ENCODE measurements at places on chromosomes 4 and X.

DNA sequence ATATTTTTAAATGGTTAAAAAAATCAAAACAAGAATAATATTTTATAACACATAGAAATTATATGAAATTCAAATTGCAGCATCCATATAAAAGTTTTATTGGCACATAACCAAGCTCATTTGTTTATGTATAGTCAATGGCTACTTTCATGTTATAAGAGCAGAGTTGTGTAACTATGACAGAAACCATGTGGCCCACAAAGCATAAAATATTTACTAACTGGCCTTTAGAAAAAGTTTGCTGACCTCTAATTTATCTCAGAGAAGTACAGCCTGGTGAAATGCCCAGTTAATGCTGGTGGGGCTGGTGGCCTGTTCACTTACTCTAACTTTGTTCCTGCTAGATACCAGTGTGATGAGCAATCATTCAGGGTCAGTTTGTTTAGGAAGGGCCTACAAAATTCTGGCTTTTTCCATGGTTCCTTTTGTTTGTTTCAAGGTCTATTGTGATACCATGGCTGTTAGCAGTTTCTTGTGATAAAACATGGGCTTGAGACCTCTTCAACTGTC is 104.6 kb downstream of the PPP1R2C start:
- DNase-seq: no peak

DNA sequence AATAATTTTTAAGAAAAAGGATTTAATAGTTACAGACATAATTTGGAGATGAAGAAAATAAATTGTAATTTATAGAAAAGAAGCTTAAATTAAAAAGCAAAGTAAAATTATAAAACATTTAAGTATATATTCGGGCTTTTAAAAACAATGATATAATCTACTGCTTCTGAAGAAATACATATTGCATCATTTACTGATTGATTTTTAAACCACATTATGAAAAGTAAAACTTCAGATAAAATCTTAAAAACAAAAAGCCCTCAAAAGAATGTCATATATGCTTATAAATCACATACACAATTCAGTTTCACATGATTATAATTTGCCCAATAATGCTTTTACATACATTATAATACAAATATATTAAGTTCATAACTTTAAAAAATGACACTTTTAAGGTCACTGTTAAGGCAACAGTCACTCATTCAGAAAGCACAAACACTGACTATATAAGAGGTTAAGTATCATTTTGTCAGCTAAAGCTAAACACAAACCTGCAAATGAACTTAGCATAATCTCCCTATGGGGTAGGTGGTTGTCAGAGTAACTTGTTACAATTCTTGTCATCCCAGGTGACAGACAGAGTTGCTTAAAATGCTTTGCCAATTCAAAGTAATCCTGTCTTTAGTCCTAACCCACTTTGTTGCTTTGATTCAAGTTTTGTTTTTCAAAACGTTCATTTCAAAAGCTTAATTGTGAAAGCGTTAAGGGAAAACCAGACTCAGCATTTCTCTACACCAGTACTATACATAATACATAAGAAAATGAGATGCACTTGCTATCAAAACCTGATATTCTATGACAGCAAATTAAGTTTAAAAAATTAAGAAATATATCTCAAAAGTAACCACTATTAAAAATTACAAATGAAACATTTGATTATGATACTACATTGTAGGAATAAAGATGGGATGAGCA is 90.6 kb upstream of the MAB21L2 start:
- DNase-seq: no peak

DNA sequence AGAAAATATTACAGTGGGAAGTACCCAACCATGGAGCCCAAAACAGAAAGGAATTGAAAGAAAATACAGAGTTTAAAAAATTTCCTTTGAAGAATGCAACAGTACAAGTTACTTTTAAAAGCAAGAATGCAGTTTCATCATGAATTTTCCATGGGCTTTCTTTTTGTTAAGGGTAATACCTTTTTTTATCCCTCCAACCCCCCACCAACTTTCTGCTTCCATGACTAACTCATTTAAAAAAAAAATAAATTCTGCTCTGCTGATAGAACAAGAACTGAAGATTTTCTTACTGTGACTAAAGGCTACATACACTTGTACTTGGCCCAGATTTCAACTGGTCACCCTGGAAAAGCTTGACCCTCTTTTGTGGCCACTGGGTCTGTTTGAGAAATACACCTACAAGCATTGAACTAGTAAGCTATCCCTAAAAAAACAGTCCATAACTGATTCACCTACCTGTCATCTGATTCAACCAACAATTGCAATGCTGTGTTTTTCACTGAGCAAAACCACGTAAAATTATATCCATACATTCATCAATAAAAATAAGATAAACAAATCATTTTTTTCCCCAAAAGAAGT is 214.2 kb downstream of the NSUN7 start:
- no peak for DNase-seq

DNA sequence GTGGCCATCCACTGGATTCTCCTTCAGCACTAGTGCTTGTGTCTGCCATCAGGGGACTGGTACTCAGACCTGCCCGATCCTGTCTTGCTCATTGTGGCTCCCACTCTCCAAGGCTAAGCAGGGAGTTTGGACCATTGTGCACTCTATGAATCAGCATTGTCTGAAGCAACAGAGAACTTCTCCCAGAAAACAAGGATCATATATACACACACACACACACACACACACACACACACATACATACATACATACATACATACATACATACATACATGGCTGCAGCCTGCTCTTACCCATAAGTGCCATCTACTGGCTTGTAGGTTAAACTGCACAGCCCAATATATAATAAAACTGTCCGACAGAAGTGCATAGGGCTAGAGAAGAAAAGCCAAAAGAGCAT is 345.3 kb upstream of the LCORL start:
- DNase-seq: peak; percentile 25

DNA sequence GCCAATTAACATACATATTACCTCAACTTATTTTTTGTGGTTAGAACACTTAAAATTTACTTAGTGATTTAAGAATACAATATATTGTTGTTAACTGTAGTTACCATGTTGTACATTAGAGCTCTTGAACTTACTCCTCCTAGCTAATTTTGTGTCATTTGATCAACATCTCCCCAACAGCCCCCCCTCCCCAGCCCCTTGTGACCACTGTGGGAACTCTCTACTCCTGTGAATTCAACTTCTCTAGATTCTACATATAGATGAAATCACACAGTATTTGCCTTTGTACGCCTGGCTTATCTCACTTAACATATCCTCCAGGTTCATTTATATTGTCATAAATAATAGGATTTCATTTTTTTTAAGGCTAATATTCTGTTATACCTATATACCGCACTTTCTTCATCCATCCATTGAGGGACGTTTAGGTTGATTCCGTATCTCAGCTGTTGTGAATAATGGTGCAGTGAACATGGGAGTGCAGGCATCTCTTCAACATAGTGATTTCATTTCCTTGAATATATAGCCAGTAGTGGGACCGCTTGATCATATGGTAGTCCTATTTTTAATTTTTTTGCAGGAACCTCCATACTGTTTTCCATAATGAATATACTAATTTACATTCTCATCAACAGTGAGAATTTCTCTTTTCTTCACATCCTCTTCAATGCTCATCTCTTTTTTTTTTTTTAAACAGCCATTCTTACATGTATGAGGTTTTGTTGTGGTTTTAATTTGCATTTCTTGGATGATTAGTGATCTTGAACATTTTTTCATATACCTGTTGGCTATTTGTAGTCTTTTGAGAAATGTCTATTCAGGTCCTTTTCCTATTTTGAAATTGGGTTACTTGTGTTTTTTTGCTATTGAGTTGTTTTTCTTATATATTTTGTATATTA is 66.8 kb downstream of the RAPGEF2 start:
- no peak for DNase-seq

Measured in AML-193 (cell line).